Activated CD4-positive, alpha-beta T cell treated with anti-CD3 and anti-CD28 coated beads, Interleukin-2, amount 10 ng/mL, durations not matched to agents 24 days and 14 days (primary cell): ENCODE measurements at places on chromosomes 3 and 15. TPM values are rescaled to one million over a fixed set of nuclear protein-coding genes. Genes with fewer than 3 reads are reported as not detected.

ALPK3 gene
- 0.09 and 0.21 TPM in 2 replicates for total RNA-seq

FEZF2 gene
- total RNA-seq: not detected in 2 replicates

WNT7A gene
- total RNA-seq: 0.05 TPM in 1 of 2 replicates, not detected in the other

GOLGA8K gene
- total RNA-seq: 0.21 and 0.62 TPM in 2 replicates

CHL1 gene
- not detected in 2 replicates for total RNA-seq

CX3CR1 gene
- total RNA-seq: 0.19 and 0.21 TPM in 2 replicates

CHSY1 gene
- total RNA-seq: 61.7 and 62.6 TPM in 2 replicates

ESYT3 gene
- 0.17 and 0.23 TPM in 2 replicates for total RNA-seq

LIPH gene
- not detected in 2 replicates for total RNA-seq

PCOLCE2 gene
- total RNA-seq: 0.28 and 0.33 TPM in 2 replicates

KBTBD13 gene
- total RNA-seq: not detected in 2 replicates

TRIM42 gene
- total RNA-seq: not detected in 2 replicates

HYKK gene
- 0.90 and 1.6 TPM in 2 replicates for total RNA-seq

ZNF80 gene
- 0.19 and 0.21 TPM in 2 replicates for total RNA-seq
